ENCODE measurements at places on chromosomes 16 and 17.

- DNase-seq = no peak
Observed at GRCh38 chr17:5583426-5584382, 605 bp downstream of the NLRP1 start.

GRCh38 chr16:80569440-80570105 lies 28.8 kb downstream of the DYNLRB2 start:
- DNase-seq = peak; percentile 57

DNA sequence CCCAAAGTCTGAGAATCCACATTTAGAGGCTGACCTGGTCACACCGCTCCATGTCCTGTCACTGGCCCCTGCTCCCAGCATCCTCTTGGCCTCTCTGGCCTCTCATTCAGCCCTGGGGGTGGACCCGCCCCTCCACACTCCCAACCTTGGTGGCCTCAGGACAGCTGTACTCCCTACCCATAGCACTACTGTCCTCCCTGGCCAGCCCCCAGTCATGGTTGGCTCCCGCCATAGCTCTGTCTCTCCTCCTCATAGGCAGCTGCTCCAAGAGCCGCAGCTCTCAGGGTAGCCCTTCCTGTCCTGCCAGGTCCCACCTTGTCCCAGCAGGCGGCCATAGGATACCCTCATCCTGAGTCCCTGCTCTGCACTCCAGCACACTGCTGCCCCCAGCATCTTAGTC lies 38.0 kb upstream of the PHB1 start:
- no peak for DNase-seq

- DNase-seq = no peak
Observed at GRCh38 chr16:842061-842476, 41.5 kb upstream of the GNG13 start.

- no peak for DNase-seq
Observed at GRCh38 chr17:19398301-19399181, 11.6 kb upstream of the MFAP4 start.

DNA sequence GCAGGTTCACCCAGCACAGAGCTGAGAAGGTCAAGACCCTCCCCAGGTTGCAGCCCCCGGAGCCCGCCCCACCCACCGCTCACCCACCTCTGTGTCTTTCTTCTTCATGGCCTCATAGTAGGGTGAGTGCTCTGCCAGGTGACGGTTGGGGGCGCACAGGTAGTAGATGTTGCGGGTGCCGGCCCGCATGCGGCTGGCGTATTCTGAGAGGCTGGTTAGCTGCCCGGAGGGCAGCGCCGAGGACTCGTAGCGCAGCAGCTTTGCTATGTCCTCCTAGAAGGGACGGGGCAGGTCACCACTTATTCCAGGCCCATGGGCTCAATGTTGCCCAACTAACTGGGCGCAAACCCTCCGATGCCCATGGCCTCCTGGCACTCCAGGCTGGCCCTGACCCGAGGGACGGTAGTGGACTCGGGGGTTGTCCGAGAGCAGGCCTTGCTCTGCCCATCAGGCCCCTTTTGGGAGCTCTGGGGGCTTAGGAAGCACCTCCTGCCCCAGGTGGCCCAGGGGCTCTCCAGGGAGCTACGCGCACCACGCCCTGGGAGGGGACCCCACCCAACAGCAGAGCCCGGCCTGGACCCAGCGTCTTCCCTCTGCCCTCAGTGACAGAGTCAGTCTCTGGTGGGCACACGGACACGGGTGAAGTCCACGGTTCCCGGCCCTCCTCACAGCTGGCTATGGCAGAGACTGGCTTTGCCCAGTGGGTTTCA lies 9.9 kb downstream of the DNASE1 start:
- no peak for DNase-seq

- DNase-seq = no peak
Observed at GRCh38 chr16:9860876-9861275, 321.4 kb downstream of the GRIN2A start.

DNA sequence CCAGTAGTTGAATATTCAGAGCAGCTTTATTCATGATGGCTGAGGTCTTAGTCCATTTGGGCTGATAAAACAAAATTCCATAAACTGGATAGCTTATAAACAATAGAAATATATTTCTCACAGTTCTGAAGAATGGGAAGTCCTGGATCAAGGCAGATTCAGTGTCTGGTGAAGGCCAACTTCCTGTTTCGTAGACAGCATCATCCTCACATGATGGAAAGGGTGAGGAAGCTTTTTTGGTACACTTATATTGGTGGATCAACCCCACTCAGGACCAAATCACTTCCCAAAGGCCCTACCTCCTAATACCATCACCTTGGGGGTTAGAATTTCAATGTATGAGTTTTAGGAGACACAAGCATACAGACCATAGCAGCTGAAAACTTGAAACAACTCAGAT lies 224.2 kb downstream of the CYB561 start:
- DNase-seq = no peak

GRCh38 chr16:66714654-66715307 lies 18.2 kb upstream of the CMTM4 start:
- no peak for DNase-seq

- DNase-seq = no peak
Observed at GRCh38 chr16:88440686-88441405, 12.2 kb upstream of the ZFPM1 start.

DNA sequence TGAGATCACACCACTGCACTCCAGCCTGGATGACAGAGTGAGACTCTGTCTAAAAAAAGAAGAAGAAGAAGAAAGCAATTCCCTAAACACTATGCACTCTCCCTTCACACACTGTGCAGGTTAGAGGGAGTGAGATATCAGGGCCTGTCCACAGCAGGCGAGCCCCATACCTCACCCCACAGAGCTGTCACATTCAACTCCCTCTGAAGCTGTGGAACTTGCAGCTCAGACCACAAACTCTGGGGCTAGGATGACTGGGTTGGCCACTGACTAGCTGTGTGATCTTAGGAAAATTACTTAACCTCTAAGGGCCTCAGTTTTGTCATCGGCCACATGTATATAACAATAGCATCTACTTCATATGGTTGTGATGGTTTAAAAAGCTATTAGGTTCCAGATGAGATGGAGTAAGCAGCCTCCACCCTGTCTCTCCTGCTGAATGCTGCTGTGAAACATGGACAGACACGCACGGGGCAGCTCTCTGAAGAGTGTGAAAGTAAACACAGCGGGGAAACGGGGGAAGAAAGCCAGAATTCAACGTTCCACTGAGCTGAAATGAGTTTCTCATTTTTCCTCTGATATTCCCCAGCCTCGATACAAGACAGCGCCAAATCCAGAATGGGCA lies 13.6 kb upstream of the PYY start:
- DNase-seq = no peak

DNA sequence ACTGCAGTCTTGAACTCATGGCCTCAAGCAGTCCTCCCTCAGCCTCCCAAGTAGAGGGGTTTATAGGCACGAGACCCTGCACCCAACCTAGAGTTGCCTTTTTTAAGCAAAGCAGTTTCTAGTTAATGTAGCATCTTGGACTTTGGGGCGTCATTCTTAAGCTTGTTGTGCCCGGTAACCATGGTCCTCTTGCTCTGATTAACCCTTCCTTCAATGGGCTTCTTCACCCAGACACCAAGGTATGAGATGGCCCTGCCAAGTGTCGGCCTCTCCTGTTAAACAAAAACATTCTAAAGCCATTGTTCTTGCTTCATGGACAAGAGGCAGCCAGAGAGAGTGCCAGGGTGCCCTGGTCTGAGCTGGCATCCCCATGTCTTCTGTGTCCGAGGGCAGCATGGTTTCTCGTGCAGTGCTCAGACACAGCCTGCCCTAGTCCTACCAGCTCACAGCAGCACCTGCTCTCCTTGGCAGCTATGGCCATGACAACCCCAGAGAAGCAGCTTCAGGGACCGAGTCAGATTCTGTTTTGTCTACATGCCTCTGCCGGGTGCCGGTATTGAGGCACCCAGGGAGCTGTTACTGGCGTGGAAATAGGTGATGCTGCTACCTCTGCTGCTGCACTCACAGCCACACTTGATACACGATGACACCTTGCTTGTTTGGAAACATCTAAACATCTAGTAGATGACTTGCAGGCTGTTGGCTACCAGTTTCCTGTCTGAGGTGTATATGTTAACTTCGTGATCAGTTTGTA lies 3.3 kb downstream of the RPL13 start:
- DNase-seq = no peak

GRCh38 chr17:2215616-2216364 lies 87.8 kb downstream of the SMG6 start:
- peak; percentile 40 for DNase-seq

DNA sequence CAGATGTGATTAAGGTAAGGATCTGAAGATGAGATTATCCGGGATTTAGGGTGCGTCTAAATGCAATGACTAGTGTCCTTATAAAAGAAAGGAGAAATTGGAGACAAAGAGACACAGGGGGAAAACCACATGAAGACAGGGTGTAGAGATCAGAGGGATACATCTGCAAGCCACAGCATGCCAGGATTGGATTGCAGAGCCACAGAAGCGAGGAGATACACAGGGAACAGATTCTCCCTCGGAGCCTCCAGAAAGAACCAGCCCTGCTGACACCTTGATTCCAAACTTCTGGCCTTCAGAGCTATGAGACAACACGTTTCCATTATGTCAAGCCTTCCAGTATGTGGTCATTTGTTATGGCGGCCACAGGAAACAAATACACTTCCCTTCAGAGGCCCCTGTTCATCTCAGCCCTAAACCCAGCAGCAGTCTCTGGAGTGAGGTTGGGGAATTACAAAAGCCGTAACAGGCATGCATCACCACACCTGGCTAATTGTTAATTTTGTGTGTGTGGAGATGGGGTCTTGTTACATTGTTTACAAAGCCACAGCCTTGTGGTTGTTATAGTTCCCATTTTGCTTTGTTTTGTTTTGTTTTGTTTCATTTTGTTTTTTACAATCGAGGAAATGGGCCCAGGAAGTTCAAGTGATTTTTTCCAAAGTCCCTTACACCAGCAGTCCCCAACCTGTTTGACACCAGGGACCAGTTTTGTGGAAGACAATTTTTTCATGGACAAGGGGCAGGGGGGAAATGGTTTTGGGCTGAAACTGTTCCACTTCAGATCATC lies 51.6 kb upstream of the LYRM9 start:
- no peak for DNase-seq

GRCh38 chr17:50050431-50051032 lies 5.4 kb upstream of the ITGA3 start:
- DNase-seq = no peak

DNA sequence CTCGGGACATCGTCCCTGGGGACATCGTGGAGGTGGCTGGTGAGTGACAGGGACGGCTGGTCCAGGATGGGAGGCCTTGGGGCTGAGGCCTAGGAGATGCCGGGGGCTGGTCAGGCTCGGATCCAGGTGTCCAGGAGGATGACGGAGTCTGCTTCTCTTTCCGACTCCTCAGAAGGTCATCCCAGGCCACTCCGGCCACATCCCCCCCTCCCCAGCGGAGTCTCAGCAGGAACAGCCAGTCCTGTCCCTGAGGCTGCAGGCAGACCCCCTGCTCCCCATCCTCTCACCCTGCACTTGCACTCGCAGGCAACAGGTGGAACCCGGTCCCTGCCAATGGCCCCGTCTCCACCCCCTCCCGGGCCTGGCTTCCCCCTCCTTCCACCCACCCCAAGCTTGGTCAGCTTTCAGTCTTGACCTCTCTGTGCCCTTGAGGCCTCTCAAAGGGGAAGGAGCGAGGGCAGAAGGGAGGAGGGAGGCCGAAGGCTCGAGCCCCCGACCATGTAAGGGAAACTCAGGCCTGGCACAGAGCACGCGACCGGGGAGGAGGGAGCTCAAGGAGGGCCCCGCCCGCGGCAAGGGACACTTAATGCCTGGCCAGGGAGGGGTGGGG lies 4.4 kb downstream of the ATP2A1 start:
- DNase-seq = no peak

DNA sequence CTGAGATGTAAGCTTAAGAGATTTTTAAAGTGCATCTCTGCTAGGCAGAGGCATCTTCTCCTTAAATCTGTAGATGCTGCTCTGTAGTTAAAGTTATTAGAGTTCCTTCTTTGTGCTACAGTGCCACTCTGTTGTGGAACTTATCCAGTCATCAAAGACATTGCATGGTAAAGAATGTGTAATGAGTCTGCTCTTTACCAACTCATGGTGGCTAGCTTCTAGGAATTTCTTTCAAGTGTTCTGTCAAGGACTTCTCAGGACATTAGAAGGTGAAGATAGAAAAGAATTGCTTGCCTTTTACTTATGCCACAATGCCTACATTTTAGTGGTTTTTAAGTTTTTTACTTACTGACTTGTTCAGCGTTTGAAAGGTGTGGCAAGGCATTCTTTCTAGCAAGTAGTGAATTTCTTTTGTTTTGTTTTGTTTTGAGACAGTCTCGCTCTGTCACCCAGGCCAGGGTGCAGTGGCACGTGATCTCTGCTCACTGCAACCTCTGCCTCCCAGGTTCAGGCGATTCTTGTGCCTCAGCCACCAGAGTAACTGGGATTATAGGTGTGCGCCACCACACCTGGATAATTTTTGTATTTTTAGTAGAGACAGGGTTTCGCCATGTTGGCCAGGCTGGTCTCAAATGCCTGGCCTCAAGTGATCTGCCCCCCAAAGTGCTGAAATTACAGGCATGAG lies 20.3 kb upstream of the ARL2BP start:
- no peak for DNase-seq

GRCh38 chr16:17803625-17804410 lies 333.1 kb upstream of the XYLT1 start:
- no peak for DNase-seq

DNA sequence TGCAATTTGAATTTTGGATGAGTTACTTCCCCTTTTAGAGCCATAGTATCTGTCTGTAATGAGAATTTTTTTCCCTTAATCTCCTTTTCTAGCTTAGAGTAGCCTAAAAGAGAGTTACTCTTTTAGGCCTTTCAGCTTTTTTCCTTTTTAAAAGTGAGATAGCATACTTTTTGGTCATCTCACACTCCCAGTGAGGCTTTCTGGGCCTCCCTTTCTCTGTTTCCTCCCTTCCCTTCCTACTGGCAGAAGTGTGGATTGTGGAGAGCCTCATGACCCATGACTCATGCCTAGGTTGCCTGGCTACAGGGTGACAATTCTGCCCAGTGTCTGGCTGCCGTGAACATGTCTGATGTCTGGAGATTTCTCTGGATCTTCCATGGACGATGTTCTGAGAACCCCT lies 15.2 kb downstream of the KRT23 start:
- no peak for DNase-seq

GRCh38 chr17:18258356-18259038 lies at the start of gene FLII:
TSS of gene FLII (minus strand) at chr17:18258738. CDS start at chr17:18258690, 48 bp downstream.
- DNase-seq = no peak

All from stimulated activated CD8-positive, alpha-beta memory T cell treated with anti-CD3 and anti-CD28 coated beads, Interleukin-15, amount 100 ng/mL, for 4 hours (primary cell).